Chondrocyte (in vitro differentiated cells): ENCODE measurements at places on chromosomes 7 and 10. TPM values are rescaled to one million over a fixed set of nuclear protein-coding genes. Genes with fewer than 3 reads are reported as not detected.

GRCh38 chr10:15345450-15345849 is 25.6 kb downstream of the FAM171A1 start:
- DNase-seq = no peak

DNA sequence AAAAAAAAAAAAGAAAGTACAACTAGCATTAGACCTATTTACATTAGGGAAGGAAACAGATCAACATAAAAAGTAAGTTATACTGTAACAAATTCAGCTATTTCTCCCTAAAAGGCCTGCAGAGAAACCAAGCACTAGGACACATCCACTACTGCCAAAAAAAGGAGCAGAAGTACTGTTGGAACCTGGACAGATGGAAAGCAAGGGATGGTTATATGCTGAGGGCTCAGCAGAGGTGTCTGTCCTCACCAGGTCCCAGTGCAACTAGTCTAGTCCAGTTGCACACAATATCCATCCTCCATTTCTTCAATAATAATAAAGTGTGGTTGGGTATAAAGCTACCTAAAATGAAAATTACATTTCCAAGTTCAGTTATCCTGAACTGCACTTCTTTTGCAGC is 103.2 kb upstream of the IFRD1 start:
- no peak for DNase-seq

DNA sequence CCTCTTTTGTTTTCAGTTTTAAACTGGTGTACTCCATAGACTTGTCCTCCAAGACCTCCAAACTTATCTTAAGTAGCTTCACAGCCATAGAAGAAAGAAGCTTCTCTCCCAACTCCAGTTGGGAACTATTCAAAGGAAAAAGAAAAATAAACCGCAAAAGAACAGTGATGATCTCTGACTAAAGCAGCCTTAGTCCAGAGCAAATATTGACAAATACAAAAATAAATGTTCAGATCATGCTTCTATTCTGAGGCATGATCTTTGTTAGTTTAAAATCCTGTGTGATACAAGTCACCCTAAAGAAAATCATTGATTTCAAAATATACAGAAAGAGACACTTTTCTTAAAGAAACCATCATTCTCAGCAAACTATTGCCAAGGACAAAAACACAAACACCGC is 373.0 kb upstream of the SMIM30 start:
- no peak for DNase-seq

CASP7 gene
- total RNA-seq = 24.0 to 30.4 TPM (median 26.2 TPM) in 3 replicates

DNA sequence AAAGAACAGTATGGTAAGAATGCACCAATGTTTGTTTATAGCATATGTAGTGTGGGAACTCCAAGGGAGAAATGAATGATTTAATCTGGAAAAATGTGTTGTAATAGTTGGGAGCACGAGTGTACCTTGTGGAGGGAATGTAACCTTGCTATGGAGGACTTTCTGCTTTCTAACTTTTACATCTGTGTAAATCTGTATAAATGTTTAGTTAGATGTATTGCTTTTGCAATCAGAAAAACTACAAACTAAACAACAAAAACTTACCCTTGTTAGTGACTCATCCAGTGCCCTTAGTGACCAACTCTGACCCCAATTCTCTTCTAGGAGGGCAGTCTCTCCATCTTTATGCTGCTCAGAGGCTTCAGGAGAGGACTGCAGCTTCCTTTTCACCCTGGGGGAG is 89.3 kb downstream of the CCNY start:
- no peak for DNase-seq

GRCh38 chr7:31095286-31096197 is 43.4 kb downstream of the ADCYAP1R1 start:
- DNase-seq = no peak

DNA sequence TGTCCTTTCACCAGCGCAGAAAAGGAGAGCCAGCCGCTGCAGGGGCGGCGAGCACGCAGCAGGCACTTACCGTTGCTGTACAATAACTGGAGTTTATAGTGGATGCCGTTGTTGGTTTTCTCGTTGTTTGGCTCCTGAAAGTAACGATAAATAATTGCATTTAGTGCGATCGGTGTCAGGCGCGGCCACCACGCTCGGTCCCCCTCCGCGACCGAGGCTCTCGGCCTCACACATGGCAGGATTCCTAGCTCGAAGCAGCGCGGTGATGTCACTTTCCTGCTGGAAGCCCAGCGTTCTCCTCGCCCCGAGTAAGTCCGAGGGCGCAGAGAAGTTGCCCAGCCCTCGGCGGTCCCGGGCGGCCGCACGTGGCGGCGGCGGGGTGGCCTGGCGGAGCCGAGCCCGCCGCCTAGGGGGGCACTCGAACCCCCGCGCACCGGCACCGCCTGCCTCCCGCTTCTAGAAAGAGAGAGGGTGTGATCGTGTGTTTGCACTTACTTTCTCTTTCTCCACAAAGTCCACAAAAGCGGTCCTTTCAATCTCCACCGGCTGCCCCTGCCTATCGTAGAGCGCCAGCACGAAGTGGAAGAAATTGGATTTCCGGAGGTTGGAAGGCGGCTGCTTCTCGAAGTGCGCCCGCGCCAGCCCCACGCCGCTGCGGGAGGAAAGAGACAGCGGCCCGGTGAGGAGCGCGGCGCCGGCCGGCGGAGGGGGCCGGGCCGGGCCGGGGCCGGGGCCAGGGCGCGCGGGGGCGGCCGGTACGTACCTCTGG is 1.0 kb downstream of the EBF3 start:
- DNase-seq = no peak
